ENCODE measurements at places on chromosomes 5 and 9. TPM values are rescaled to one million over a fixed set of nuclear protein-coding genes. Genes with fewer than 3 reads are reported as not detected.
A peak's percentile ranks its signal among the peaks of the same experiment; 100 is the strongest.

DNA sequence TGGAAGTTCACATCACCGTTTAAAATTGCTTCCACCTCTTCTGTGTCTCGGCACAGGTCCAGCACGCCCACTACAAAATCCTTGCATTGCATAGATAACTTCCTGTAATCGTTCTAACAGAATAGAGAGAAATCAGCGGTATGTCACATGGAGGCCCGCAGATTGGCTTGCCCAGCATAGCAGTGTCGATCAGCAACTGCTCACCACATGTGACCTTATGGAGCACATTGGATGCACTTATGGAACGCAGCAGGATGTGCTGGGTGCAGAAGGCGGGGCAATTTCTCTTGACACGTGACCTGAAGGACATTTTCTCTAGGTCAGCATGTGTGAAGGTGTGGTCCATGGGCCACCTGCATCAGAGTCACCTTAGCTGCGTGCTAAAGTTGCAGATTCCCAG is 49.7 kb downstream of the TRPC7 start:
- no peaks in the 10 kb centered on the region for H3K36me3 ChIP-seq
- no peaks in the 10 kb centered on the region for H3K27me3 ChIP-seq
- no peak overlapping the region for H3K27ac ChIP-seq
- no peak for DNase-seq
- H3K4me3 ChIP-seq = no peak overlapping the region

DNA sequence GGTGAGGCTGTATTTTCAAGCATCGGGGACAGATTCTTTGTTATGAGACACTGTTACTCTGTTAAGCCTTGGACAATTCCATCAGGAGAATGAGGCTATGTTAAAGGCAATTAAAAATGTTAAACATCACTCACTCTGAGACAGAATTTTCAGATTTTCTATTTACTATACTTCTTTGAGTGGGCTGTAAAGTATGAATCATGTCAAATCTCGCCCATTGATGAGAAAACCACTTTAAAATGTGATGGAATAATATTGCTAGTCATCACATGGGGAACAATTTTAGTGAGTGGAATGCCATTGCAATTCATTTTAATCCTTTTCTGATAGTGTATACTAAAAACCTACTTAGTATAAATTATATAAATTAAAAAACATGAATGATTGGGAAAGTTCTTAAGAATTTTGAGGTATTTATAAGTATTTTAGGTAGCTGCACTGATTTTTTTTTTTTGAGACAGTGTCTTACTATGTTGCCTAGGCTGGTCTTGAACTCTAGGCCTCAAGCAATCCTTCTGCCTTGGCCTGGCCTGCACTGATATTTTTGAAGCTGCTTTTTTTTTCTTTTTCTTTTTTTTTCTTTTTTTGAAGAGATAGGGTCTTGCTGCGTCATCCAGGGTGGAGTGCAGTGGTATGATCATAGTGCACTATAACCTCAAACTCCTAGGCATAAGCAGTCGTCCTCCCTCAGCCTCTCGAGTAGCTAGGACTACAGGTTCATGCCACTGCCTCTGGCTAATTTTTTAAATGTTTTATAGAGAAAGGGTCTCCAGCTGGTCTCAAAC is 73.2 kb downstream of the KIAA1958 start:
- no peak for DNase-seq
- H3K4me3 ChIP-seq = no peak overlapping the region
- no peaks in the 10 kb centered on the region for H3K36me3 ChIP-seq
- H3K27ac ChIP-seq = no peak overlapping the region
- peaks cover 10% of the 10 kb centered on the region for H3K4me1 ChIP-seq

GRCh38 chr9:92468206-92468605 is 14.1 kb downstream of the ASPN start:
- H3K27me3 ChIP-seq = no peaks in the 10 kb centered on the region
- H3K27ac ChIP-seq = no peak overlapping the region
- no peaks in the 10 kb centered on the region for H3K36me3 ChIP-seq
- H3K4me3 ChIP-seq = no peak overlapping the region
- peaks cover 3% of the 10 kb centered on the region for H3K4me1 ChIP-seq

DNA sequence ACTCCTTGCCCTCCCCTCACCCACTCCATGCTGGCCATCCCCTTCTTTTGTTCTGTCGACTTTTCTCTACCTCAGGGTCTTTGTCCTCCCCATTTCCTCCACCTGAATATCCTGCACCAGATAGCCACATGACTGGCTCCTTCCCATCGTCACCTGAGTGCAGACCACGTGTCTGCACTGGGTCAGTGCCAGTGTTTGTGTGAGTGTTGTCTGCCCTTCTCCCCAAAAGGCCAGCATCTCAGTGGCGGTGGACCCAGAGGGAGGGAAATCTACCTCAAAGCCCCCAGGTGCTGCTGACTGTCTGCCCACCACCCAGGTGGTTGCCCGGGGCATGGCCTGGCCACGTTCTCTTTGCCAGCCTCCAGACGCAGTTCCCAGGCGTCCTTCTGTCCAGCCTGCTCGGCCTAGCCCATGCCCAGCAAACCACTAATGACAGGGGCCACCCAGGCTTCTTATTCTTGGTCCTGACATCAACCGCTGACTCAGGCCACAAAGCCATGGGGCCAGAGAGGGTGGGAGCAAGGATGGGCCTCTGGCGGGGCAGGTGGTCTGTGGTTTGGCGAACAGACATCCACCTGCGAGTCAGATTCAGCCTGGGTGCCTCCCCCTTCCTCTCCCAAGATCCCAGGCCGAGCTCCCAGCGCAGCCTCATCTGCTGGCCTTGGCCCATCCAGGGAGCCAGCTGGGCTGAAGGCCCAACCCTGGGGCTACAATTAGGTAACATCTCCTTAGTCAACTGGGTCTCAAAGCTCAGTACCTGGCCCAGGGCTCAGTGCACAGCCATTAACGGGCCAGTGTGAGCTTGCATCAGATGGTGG is 5.5 kb upstream of the NINJ1 start:
- H3K36me3 ChIP-seq = no peaks in the 10 kb centered on the region
- H3K4me1 ChIP-seq = peaks cover 15% of the 10 kb centered on the region

DNA sequence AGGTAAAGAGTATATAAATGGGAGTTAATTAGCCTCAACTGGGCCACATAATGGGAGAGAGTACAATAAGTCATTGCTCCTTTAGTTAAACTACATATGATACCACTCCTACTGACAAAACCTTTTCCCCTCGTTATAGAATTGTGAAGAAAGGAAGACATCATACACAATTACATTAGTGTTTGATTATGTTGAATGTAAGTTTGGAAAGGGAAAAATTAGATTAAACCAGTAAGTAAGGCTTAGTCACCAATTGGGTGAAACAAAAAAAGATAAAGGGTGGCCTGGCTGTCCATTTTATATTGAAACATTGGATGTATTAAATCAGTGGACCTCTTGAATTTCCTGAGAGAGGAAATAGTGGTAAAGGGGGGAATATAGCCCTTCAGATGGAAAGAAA is 464.3 kb upstream of the PAPPA start:
- no peaks in the 10 kb centered on the region for H3K27me3 ChIP-seq
- DNase-seq = no peak
- no peak overlapping the region for H3K4me3 ChIP-seq

DNA sequence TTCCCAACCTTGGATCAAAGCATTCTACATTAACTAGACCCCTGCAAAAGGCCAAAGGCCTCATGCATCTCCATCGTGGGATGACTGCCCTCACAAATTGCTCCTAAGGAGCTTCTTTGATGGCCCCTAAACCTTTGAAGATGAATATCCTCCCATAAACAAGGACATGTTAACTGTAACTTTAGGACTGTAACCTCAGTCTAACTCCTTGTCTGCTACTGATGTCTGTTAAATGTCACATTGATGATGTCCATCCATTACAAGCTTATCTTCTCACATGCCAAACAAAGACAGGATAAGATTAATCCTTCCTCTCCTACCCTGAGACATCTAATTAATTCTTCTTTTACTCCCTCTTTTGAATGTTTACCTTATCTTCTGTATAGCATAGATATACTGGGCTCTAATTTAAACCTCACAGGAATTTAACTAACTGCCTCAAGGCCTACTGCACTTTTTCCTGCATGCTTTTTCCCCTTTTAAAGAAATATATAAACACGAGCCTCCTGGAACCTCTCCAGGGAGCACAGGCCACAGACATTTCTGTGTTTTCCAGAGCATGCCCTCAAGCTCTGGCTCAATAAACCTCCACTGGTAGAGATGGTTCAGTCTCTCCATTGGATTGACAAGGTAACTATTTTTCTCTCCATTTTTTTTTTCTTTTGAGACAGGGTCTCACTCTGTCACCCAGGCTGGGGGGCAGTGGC is 90.6 kb upstream of the SLC25A48 start:
- H3K4me3 ChIP-seq = no peak overlapping the region
- no peak for DNase-seq

GRCh38 chr9:134025606-134026541 is 593 bp downstream of the BRD3OS start:
- H3K27ac ChIP-seq = peak overlapping the region; percentile 57
- no peaks in the 10 kb centered on the region for H3K27me3 ChIP-seq
- H3K36me3 ChIP-seq = peaks cover 20% of the 10 kb centered on the region
- peaks cover 3% of the 10 kb centered on the region for H3K4me1 ChIP-seq
- peak; percentile 41 for DNase-seq

- H3K36me3 ChIP-seq = no peaks in the 10 kb centered on the region
- no peak overlapping the region for H3K27ac ChIP-seq
- H3K4me1 ChIP-seq = no peaks in the 10 kb centered on the region
- no peak overlapping the region for H3K4me3 ChIP-seq
- no peak for DNase-seq
These were observed 69.0 kb downstream of the SV2C start for GRCh38 chr5:76152161-76152560.

GRCh38 chr5:33468775-33469435 is 28.1 kb downstream of the TARS1 start:
- peaks cover 49% of the 10 kb centered on the region for H3K36me3 ChIP-seq
- no peak overlapping the region for H3K4me3 ChIP-seq
- H3K27me3 ChIP-seq = no peaks in the 10 kb centered on the region
- DNase-seq = peak; percentile 12
- no peak overlapping the region for H3K27ac ChIP-seq
- no peaks in the 10 kb centered on the region for H3K4me1 ChIP-seq

TTC39B gene
- 9.7 TPM for total RNA-seq

SLC22A4 gene
- total RNA-seq = 2.8 TPM

Measured in IMR-90 (cell line).